CD8-positive, alpha-beta T cell (primary cell): ENCODE measurements at places on chromosomes 1 and 21. TPM values are rescaled to one million over a fixed set of nuclear protein-coding genes. Genes with fewer than 3 reads are reported as not detected.

C1orf185 gene
- total RNA-seq, result not detected

CBS gene
- total RNA-seq, result not detected

CACHD1 gene
- total RNA-seq, result 3.4 TPM

GJB3 gene
- total RNA-seq, result not detected

CDC7 gene
- 2.2 TPM for total RNA-seq

MATN1 gene
- total RNA-seq, result 7.4 TPM

ARID1A gene
- total RNA-seq, result 105 TPM

LCE2D gene
- not detected for total RNA-seq

LHX8 gene
- total RNA-seq, result not detected

LCE1D gene
- total RNA-seq, result not detected

ERI3 gene
- total RNA-seq, result 17.3 TPM

DNA sequence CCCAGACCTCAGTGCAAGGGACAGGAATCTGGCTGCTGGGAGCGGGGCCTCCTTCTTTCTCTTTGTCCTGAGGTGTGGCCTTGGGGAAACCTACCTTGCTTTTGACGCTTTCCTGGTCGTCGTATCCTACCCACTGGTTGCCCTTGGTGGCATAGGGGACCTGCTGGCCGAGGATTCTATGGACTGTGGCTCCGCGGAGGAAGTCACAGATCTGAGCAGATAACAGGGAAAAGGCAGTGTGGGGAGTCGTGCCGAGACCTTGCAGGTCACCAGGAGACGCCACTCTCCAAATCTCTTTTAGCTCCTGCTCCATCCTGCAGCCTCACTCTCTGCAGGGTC is 4.0 kb upstream of the MYBPH start:
- DNase-seq, result no peak

DNA sequence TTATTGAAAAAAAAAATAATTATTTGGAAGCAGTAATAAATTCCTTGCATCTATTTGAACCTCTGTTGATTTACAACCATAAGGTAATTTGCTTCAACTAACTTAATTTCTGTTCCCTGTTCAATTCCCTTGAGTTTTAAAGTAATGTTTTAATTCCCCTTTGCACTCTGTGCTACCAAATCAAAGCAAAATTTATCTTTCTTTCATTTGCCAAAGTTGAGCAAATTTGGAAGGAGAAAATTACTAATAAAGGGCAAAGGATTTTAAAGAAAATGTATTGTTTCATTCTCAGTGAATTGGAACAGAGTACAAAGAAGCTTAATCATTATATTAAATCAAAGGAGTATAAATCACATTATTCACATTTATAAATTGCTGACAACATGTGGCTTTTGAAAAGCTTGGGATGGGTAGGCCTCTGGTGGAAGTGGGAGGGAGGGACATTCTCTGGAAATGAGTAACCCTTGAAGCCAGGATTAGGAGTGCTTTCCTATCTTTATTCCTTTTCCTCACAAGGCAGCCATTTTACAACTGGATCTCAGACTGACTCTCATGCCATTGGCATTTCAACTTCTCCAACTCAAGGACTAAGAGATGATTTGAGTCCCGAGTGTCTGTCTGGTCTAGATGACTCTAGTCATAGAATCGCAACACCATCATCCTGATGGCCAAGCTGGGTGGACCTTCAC is 331.6 kb upstream of the DUSP10 start:
- DNase-seq, result no peak

DNA sequence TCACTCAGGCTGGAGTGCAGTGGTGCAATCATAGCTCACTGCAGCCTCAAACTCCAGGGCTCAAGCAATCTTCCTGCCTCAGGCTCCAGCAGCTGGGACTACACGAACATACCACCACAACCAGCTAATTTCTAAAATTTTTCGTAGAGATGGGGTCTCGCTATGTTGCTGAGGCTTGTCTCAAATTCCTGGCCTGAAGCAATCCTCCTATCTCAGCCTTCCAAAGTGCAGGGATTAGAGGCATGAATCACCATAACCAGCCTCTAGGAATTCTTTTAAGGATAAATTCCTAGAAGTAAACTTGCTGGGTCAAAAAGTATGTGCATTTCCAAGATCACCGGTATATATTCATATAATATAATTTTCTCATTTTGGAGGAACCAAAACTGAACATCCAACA is 17.6 kb upstream of the HUNK start:
- DNase-seq, result no peak

DNA sequence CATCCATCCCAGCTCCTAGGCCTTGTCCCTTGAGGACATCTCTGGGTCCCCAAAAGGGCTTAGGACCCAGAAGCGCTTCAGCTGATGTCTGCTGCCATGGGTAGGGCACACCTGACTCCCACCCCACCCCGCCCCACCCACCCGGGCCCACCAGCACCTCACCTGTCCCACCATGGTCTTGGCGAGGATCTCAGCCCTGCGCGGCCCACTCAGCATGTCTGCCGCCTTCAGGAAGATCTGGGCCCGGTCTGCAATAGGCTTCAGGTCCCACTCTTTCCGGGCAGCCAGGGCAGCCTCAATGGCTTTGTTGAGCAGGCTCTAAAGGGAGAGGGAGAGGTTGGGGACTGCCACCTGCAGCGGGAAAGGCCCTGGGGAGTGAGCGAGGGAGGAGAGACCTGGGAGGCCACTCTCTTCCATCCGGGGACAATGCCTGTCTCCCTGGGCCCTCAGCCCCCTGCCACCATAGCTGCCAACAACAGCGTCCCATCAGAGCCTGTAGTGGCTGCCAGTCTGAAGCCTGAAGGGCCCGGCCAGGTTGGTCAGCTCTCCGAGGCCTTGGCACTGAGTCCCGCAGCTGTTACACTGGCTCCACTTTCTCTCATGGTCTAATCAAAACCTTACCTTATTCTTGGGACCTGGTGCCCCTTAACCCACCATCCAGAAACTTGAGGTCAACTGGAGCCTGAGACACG is 16.9 kb downstream of the ALDH4A1 start:
- DNase-seq, result no peak

- DNase-seq, result no peak
These were observed 20.8 kb downstream of the ELK4 start for GRCh38 chr1:205610901-205611466.

- DNase-seq, result no peak
These were observed 23.4 kb upstream of the RPTN start for GRCh38 chr1:152182431-152182830.

DNA sequence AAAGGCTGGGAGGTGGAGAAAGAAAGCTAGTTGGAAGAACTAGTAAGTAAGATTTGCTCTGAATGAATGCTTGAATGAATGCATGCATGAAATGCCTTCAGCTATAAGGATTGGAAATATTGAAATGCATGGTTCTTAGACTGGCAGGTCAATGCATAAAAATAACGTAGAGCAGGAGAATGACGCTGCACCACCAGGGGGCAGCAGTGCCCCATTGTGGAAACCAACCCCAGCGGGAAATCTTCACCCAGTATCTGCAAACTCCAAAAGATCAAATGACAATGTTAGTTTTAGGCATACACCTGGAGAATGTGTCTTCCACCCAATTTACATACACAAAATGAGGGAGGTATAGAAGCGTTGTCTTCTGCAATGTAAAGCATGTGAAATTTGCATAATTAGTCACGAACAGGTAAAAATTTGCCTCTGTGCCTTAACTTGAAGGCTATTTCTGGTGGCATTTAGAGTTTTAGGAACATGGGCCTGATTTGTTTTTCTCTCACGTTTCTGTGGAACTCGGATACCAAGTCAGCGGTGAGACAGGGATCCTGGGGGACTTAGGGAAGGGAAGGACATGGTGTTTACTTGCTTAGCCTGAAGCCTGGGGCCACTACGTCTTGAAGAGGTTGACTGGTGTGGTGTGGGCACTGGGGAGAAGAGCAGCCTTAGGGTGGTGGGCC is 78.6 kb downstream of the HHAT start:
- peak; percentile 67 for DNase-seq

GRCh38 chr1:42482635-42483153 is 19.6 kb downstream of the CCDC30 start:
- no peak for DNase-seq

DNA sequence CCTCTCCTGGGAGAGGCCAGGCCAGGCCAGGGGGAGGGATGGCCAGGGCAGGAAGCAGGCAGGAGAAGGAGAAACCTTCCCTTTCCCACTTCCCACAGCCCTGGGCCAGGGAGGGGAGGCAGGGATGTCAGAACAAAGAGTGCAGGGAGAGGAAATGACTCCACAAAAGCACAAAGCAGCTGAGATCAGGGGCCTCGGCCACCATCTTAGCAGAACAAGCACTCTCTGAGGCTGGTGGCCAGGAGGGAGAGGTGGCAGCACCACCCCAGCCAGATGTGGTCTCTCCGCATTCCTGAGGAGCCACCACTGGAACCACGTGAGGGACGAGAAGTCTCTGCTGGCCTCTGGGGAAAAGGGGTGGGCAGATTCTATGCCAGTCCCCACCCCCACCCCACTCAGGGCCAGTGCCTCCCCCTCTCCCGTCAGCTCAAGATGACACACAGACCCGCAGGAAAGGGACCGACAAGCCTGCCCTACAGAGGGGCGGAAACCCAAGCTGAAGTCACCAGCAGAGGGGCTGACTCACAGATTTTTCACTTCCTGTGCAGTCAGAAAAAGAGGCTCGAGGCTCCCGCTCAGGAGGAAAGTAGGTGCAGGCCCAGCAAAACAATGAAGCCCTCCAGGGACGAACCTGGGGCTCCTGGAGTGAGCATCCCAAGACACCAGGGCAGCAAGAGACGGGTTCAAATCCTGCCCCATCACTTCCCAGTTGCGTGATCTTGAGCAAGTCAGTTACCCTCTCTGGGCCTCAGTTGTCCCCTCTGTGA is 24.1 kb upstream of the ALDH4A1 start:
- DNase-seq, result peak; percentile 74

GRCh38 chr1:218611916-218612585 is 266.9 kb downstream of the TGFB2 start:
- no peak for DNase-seq

GRCh38 chr1:56686169-56686568 is 41.1 kb downstream of the PRKAA2 start:
- DNase-seq, result no peak

DNA sequence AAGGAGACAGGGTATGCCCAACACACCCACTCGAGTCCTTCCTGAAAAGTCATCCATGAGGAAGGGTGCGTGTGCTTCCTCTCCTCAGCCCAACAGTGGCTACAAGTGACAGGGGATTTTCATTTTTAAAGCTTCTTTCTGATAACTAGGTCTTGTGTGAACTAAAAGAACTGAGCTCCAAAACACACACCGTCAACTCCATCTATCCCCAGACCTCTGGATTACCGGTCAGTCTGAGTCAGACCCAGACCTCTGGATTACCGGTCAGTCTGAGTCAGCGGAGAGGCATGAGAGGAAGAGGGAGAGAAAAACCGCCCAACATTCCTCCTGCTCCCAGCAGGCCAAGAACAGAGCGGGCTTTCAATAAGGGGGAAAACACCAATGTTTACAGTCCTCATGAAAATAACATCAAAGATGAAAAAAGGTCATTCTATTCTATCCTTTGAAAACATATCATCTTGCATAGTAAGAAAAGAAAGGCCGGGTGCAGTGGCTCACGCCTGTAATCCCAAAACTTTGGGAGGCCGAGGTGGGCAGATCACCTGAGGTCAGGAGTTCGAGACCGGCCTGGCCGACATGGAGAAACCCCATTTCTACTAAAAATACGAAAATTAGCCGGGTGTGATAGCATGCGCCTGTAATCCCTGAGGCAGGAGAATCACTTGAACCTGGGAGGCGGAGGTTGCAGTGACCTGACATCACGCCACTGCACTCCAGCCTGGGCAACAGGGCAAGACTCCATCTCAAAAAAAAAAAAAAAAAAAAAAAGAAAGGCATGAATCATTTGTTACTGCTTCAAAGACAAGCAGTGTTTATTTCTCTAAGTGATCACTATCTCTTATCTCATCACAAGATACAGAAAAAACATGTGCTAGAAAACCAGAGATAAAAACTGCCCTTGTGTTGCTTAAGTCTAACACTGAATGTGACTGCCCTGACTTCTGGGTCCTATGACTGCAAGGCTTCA is 3.4 kb downstream of the PTTG1IP start:
- DNase-seq, result no peak

- DNase-seq, result no peak
These were observed 176.6 kb upstream of the ADAMTS5 start for GRCh38 chr21:27143476-27143875.

GRCh38 chr1:202202500-202203168 is 9.0 kb downstream of the LGR6 start:
- no peak for DNase-seq

DNA sequence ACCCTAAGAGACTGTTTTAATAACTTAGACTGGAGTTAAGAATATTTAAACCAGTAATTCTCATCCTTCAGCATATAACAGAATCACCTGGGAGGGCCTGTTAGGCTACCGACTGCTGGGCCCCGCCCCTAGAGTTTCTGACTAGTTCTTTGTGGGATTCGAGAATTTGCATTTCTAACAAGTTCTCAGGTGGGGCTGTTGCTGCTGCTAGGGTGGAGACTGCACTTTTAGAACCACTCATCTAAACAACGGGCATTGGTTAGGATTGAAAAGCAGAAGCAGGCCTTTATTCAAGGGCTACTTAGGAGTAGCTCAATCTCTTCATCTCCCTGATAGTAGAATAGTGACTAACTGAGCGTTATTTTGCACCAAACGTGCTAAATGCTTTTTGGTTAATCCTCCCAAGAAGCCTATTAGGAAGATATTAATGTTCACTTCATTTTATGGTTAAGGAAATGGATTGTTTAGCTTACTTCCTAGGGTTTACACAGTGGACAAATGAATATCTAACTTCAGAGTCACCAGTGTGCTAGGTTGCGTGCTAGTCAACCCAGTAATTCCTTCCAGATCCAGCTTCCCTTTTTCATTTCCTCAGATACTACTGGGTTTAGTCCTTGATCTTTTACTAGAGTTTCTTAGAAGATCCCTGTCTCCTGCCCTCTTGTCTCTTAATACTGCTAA is 31.1 kb upstream of the UAP1 start:
- no peak for DNase-seq

- no peak for DNase-seq
These were observed 6.6 kb downstream of the ADORA1 start for GRCh38 chr1:203133970-203134725.

- no peak for DNase-seq
These were observed 9.5 kb downstream of the ETNK2 start for GRCh38 chr1:204142032-204142974.
